ENCODE measurements at places on chromosomes 3 and 15. TPM values are rescaled to one million over a fixed set of nuclear protein-coding genes. Genes with fewer than 3 reads are reported as not detected.

CRYGS gene
- 0.34 TPM for total RNA-seq

ETV5 gene
- total RNA-seq, result 18.2 TPM

TM4SF4 gene
- total RNA-seq, result not detected

ZIC4 gene
- total RNA-seq, result not detected

PLSCR2 gene
- total RNA-seq, result not detected

BCL6 gene
- 14.6 TPM for total RNA-seq

BFSP2 gene
- not detected for total RNA-seq

TMEM212 gene
- total RNA-seq, result not detected

GP9 gene
- total RNA-seq, result not detected

DPPA4 gene
- total RNA-seq, result 1.2 TPM

P2RY12 gene
- total RNA-seq, result not detected

SPCS1 gene
- 190 TPM for total RNA-seq

P2RY13 gene
- not detected for total RNA-seq

PCOLCE2 gene
- 1.5 TPM for total RNA-seq

GXYLT2 gene
- 15.0 TPM for total RNA-seq

RTP3 gene
- not detected for total RNA-seq

All from bronchus fibroblast of lung (primary cell).